ENCODE measurements at places on chromosomes 5 and 9. TPM values are rescaled to one million over a fixed set of nuclear protein-coding genes. Genes with fewer than 3 reads are reported as not detected.
A peak's percentile ranks its signal among the peaks of the same experiment; 100 is the strongest.

DNA sequence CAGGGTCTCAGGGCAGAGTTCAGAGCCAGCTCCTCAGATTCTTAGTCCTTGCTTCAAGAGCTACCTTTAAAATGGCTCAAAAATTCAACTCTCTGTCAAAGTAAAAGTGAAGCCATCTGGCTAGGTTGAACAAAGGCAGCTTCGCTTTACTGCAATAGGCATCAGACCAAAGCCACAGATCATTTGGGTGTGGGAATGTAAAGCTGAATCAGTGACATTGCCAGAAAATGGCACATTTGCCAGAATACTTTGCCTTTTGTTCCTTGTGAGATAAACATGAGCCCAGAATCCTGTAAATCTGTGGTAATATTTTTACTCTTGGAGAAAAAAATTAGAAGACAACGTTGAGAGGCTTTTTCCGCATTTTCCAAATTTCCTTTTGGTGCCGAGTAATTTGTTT is 210.5 kb downstream of the PALM2AKAP2 start:
- H3K27ac ChIP-seq, result no peak overlapping the region
- no peaks in the 10 kb centered on the region for H3K27me3 ChIP-seq
- no peaks in the 10 kb centered on the region for H3K4me1 ChIP-seq
- peaks cover 42% of the 10 kb centered on the region for H3K36me3 ChIP-seq

- H3K27me3 ChIP-seq, result no peaks in the 10 kb centered on the region
- DNase-seq, result no peak
- peaks cover 20% of the 10 kb centered on the region for H3K4me1 ChIP-seq
- H3K27ac ChIP-seq, result no peak overlapping the region
Observed at GRCh38 chr9:133370685-133371084, 5.2 kb downstream of the SURF4 start.

Gene IGIP
- total RNA-seq, result 1.6 TPM

- no peaks in the 10 kb centered on the region for H3K36me3 ChIP-seq
- no peaks in the 10 kb centered on the region for H3K4me1 ChIP-seq
- no peaks in the 10 kb centered on the region for H3K27me3 ChIP-seq
- H3K4me3 ChIP-seq, result no peak overlapping the region
- H3K27ac ChIP-seq, result no peak overlapping the region
Observed at GRCh38 chr9:126919193-126919592, 4.6 kb downstream of the RALGPS1 start.

Gene COL27A1
- total RNA-seq, result 13.0 TPM

- no peaks in the 10 kb centered on the region for H3K27me3 ChIP-seq
- DNase-seq, result peak; percentile 59
- H3K4me3 ChIP-seq, result no peak overlapping the region
- 0 out of 2 replicates have a peak, but pooled peaks cover 3% of the 10 kb centered on the region for H3K4me1 ChIP-seq
- no peaks in the 10 kb centered on the region for H3K36me3 ChIP-seq
Observed at GRCh38 chr5:177220576-177220975, 82.9 kb downstream of the RAB24 start.

- no peak overlapping the region for H3K27ac ChIP-seq
- peaks cover under 1% of the 10 kb centered on the region for H3K4me1 ChIP-seq
- peaks cover 32% of the 10 kb centered on the region for H3K27me3 ChIP-seq
- no peak overlapping the region for H3K4me3 ChIP-seq
- no peak for DNase-seq
Observed at GRCh38 chr9:136151214-136151804, 32.6 kb upstream of the TMEM250 start.

Gene ENG
- 16.6 TPM for total RNA-seq

- H3K4me1 ChIP-seq, result no peaks in the 10 kb centered on the region
- H3K36me3 ChIP-seq, result no peaks in the 10 kb centered on the region
- no peak for DNase-seq
- H3K27me3 ChIP-seq, result no peaks in the 10 kb centered on the region
Observed at GRCh38 chr5:9034649-9035048, 511.2 kb downstream of the SEMA5A start.

- H3K4me1 ChIP-seq, result peaks cover 7% of the 10 kb centered on the region
- H3K27ac ChIP-seq, result no peak overlapping the region
- H3K27me3 ChIP-seq, result no peaks in the 10 kb centered on the region
- no peak for DNase-seq
- H3K36me3 ChIP-seq, result no peaks in the 10 kb centered on the region
Observed at GRCh38 chr5:60701321-60701968, 1.5 kb upstream of the DEPDC1B start.

Gene BHMT2
- not detected for total RNA-seq

DNA sequence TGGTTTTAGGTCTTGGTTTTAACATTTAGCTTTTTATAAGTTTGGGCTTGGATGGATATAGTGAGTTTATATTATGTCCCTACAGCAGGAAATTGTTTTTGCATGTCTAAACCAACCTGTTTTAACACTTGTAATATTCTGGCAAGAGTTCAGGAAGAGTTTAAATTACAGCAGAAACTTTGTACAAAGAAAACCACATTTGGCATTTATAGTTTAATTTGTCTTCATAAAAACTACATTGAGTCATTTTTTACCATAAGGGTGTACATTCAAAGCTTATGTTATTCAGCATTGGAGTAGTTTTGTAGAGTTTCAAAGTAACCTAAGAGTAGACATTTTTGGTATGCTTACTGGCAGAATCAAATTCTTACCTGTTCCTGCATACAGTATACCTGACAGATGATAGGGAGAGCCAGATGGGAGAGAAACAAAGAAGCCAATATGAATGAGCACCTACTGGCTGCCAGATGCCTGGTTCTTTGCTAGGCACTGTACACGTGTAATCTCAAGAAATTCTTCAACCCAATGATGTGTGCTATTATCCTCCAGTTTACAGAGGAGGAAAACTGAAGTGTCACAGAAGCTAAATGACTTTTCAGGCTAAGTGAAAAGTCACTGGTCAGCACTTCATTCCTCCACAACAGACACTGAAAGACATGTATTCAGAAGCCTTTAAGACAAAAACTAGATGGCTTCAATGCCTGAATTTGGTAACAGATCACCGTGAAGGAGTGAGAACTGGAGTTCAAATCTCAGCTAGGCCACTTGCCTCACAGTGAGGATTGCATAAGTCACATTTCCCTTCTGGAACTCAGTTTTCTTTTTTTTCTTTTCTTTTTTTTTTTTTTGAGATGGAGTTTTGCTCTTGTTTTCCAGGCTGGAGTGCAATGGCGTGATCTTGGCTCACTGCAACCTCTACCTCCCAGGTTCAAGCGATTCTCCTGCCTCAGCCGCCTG is 25.9 kb upstream of the ECM2 start:
- no peak for DNase-seq
- H3K27ac ChIP-seq, result no peak overlapping the region
- no peaks in the 10 kb centered on the region for H3K27me3 ChIP-seq
- H3K4me1 ChIP-seq, result peaks cover 37% of the 10 kb centered on the region
- no peak overlapping the region for H3K4me3 ChIP-seq
- H3K36me3 ChIP-seq, result no peaks in the 10 kb centered on the region

DNA sequence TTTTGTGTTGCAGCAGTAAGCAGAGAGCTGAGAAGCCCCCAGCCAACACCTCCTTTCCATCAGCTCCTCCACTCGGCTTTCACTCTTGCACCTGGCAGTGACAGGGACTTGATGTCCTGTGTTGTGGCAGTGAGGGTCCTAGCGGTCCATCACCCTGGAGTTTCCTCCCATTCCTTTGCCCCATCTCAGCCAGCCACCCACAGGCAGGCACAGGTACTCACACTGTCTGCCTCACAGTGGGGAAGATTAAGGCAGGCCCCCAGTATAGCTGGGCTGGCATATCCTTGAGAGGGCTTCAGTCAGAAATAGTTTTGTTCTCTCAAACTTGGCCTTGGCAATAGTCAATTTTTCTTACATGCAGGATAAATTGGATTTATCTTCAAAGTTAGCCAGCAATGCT is 362.7 kb downstream of the GADD45G start:
- H3K27me3 ChIP-seq, result no peaks in the 10 kb centered on the region
- no peak overlapping the region for H3K27ac ChIP-seq
- H3K36me3 ChIP-seq, result no peaks in the 10 kb centered on the region
- no peak for DNase-seq
- peaks cover 8% of the 10 kb centered on the region for H3K4me1 ChIP-seq

Gene TMEM252
- total RNA-seq, result 1.5 TPM

DNA sequence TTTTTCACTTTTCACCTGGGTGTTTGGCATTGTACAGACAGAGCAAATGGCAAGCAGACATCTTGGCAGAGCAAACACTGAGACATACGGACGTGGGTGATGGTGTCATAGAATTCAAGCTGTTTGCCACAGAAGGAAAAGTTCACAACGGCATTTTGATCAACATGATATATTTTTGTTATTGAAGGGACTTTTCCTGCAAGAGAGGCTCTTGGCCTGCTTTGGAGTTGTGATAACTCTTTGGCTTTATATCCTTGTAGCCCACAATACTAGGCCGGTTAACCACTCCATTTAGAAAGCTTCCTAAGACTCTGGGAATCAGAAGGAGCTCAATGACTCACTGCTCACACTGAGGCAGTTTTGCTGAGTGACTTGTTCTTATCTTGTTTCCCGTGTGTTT is 1038.3 kb downstream of the TLE1 start:
- no peak for DNase-seq
- H3K36me3 ChIP-seq, result no peaks in the 10 kb centered on the region
- H3K4me3 ChIP-seq, result no peak overlapping the region
- H3K4me1 ChIP-seq, result peaks cover 23% of the 10 kb centered on the region
- H3K27me3 ChIP-seq, result no peaks in the 10 kb centered on the region
- H3K27ac ChIP-seq, result no peak overlapping the region

- H3K27ac ChIP-seq, result no peak overlapping the region
- H3K27me3 ChIP-seq, result no peaks in the 10 kb centered on the region
- no peak for DNase-seq
- no peaks in the 10 kb centered on the region for H3K4me1 ChIP-seq
- peaks cover 76% of the 10 kb centered on the region for H3K36me3 ChIP-seq
- H3K4me3 ChIP-seq, result no peak overlapping the region
Observed at GRCh38 chr9:21836437-21837161, 34.2 kb downstream of the MTAP start.

Gene RGS3
- total RNA-seq, result 35.8 TPM

DNA sequence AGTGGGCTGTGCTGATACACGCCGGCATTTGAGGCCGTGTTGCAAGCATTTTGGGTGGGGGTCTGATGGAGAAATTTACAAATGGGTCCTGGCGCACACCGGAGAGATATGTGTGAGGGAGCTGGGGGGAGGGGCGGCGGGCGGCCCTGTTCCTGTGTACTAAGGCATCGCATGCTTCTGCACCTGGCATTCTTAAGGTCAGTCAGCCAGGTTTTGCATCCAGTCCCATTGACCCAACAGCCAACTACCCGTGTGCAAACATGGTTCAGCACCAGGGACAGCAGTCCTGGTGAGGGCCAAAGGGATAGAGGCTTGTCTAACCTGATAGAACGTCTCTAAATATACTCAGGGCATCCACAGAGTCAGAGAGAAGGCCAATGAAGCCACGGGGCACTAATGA is 839 bp downstream of the GABRG2 start:
- peak; percentile 84 for DNase-seq

- no peaks in the 10 kb centered on the region for H3K4me1 ChIP-seq
- no peak for DNase-seq
- H3K27me3 ChIP-seq, result no peaks in the 10 kb centered on the region
- H3K36me3 ChIP-seq, result no peaks in the 10 kb centered on the region
- H3K27ac ChIP-seq, result no peak overlapping the region
Observed at GRCh38 chr9:36864491-36865410, 169.3 kb downstream of the PAX5 start.

DNA sequence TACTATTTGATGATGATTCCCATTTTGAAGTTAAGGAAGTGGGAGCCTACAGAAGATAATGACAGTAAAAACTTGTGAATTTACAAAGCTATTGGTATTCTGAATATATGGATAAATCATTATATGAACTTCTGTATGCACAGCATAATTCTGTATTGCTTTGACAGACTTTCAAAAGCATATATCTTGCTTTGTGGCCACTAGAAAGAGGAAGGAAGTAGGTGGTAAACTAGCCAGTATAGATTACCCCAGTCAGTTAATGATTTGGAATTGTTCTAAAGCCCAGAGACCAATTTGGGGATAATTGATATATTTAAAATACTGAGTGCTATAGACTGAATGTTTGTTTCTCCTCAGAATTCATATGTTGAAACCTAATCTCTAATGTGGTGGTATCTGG is 53.0 kb downstream of the NR2F1 start:
- H3K27ac ChIP-seq, result no peak overlapping the region
- H3K4me3 ChIP-seq, result no peak overlapping the region
- no peaks in the 10 kb centered on the region for H3K36me3 ChIP-seq
- DNase-seq, result no peak
- no peaks in the 10 kb centered on the region for H3K4me1 ChIP-seq

GRCh38 chr5:110053824-110054223 is 364.1 kb downstream of the MAN2A1 start:
- no peaks in the 10 kb centered on the region for H3K36me3 ChIP-seq
- H3K4me1 ChIP-seq, result peaks cover 16% of the 10 kb centered on the region
- no peaks in the 10 kb centered on the region for H3K27me3 ChIP-seq
- H3K27ac ChIP-seq, result no peak overlapping the region

DNA sequence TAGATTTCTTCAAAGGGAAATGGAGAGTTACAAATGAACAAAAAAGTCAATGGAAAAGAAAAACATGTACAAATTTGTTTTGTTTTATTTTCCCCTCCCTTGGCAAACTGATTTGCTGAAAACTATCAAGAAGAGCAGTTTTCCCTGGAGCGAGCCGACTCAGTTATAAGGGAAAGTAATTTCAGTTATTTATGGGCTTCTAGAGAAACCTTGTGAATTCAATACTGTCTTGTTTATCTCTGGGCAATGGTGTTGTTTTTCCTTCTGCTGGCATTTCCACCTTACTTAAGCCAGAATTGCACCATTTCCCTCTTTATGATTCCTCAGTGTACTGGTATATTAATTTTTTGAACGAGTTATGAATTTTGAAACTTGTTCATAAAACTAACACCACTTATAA is 1163.6 kb downstream of the CDH12 start:
- H3K27me3 ChIP-seq, result no peaks in the 10 kb centered on the region
- DNase-seq, result no peak
- H3K36me3 ChIP-seq, result no peaks in the 10 kb centered on the region
- no peaks in the 10 kb centered on the region for H3K4me1 ChIP-seq

GRCh38 chr5:78003450-78003849 is 227.3 kb upstream of the TBCA start:
- H3K27me3 ChIP-seq, result no peaks in the 10 kb centered on the region
- H3K4me3 ChIP-seq, result no peak overlapping the region
- H3K4me1 ChIP-seq, result peaks cover 43% of the 10 kb centered on the region
- H3K36me3 ChIP-seq, result peaks cover 3% of the 10 kb centered on the region
- H3K27ac ChIP-seq, result peak overlapping the region; percentile 90

DNA sequence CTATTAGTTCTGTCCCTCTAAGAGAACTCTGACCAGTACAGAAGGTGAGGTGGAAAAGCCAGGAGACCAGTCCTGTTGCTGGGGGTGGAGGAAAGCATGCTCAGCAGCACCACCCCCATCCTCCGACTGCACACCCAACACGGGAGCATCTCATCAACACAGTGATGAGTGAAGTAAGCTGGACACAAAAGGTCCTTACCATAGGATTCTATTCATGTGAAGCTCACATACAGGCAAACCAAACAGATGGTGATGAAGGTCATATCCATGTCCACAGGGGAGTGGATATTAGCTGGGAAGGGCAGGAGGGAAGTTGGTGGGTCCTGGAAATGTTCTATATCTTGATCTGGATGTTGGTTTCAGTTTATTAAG is 14.8 kb upstream of the MARCHF6 start:
- H3K4me1 ChIP-seq, result no peaks in the 10 kb centered on the region
- no peaks in the 10 kb centered on the region for H3K36me3 ChIP-seq
- H3K4me3 ChIP-seq, result no peak overlapping the region
- DNase-seq, result no peak

Measured in SJCRH30 (cell line).